ENCODE measurements at places on chromosomes 5 and 9.

GRCh38 chr5:132785365-132785764 is 8.3 kb upstream of the SEPTIN8 start:
- DNase-seq = no peak

- no peak for DNase-seq
Measured at GRCh38 chr9:15909297-15909696, 356.5 kb downstream of the CCDC171 start.

- DNase-seq = no peak
Measured at GRCh38 chr5:88515881-88516819, 247.5 kb upstream of the TMEM161B start.

GRCh38 chr5:138527170-138527569 is 15.9 kb downstream of the ETF1 start:
- no peak for DNase-seq

- no peak for DNase-seq
Measured at GRCh38 chr5:68960456-68960855, 133.4 kb upstream of the SLC30A5 start.

DNA sequence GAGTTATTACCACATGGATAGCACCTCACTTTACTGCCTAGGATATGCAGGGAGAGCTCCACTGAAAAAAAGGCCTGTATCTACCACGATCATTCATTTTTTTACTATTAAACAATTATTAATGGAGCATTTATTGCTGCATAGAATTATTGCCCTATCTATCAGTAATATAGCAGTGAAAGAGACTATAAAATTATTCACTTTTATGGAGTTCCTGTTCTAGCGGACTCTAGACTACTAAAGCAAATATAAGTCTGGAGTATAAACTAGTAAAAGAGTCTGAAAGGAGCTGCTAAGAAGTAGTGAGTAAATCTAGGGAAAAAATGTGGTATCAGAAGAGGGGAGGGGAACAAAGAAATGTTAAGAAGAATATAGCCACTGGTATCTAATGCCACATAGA is 150.4 kb upstream of the CYLC2 start:
- no peak for DNase-seq

DNA sequence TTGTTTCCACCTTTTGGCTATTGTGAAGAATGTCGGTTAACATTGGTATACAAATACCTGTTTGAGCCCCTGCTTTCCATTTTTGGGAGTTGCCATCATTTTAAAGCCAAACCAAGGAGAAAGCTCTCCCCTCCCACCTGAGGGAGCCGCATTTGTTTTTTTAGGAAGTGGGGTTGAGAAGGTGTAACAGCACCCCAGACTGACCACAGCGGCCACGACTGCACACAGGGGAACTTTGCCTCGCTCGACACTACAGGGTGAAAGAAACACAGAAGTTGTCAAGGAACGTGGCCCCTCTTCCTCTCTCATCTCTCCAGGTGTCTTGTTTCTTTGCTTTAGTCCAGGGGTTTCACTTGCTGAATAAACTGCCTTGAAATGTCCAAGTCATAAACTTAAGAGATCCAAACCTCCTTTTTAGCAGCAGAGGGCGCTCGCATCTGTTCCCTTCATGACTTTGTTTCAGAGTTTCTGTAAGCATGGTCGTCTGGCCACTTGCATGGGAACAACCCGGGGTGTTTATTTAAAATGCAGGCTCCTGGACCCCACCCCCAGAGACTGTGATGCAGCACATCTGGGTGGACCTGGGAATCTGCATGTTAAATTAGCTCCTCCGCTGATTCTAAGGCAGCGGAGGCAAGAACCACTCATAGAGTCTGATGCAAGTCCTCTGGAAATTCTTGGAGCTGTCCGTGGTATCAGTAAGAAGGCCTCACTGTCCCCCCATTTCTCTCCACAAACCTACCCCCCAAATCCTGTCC is 2.1 kb upstream of the TTLL11 start:
- DNase-seq = no peak

DNA sequence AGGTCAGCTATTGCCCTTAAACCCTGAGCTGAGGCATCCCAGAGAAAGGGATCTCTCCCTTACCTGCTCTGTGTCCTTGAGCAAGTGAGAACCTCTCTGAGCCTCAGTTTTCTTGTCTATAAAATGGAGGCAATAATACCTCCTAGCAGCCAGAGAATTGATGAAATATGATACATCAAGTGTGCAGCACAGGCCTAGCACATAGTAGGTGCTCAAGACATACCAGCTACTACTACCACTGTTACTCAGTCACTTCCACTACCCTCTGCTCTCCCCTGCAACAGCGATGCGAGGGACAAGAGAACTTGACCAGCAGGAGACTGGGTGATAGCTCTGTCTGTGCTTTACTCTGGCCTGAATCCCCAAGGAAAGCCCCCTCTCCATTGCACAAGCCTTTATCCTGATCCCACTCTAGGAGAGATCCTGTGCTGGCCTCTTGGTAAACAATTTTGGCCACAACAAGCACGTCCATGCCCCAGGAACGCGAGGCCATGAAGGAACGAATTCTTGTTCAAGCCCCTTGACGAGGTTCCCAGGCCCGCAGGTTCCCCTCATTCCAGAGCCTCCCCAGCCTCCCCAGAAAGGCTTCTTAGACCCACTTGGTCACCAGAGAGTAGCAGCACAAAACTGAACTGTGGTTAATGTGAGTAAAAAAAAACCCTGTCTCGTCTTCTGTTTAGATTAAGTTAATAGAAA is 39.4 kb downstream of the LRSAM1 start:
- DNase-seq = no peak

GRCh38 chr5:156920042-156920860 is 42.8 kb downstream of the TIMD4 start:
- no peak for DNase-seq
